Ascending aorta (tissue), 2 donors: ENCODE measurements at places on chromosomes 4 and X. TPM values are rescaled to one million over a fixed set of nuclear protein-coding genes. Genes with fewer than 3 reads are reported as not detected.

The GUCY1B1 gene
- total RNA-seq: 34.9 TPM

DNA sequence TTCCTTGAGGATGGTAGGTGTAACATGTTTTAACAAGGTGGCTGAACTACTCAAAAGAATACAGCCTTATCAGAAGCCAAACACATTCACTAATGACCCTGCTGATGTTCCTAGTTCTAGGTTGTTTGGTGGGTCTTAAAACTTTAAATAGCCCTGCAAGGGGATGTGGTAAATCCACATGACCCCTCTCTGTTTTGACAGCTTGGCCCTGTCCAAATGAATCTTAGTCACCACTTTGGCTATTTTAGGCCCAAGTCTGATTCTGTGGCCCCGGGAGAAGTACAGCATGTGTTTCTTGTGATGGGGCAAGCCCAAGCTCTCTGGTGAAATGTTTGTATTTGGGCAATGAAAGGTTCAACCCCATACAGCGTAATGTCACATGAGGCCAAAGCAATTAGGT, 54.5 kb upstream of the GPR34 start:
- no peaks in the 10 kb centered on the region for H3K36me3 ChIP-seq
- H3K4me3 ChIP-seq: no peak overlapping the region
- no peak for DNase-seq

DNA sequence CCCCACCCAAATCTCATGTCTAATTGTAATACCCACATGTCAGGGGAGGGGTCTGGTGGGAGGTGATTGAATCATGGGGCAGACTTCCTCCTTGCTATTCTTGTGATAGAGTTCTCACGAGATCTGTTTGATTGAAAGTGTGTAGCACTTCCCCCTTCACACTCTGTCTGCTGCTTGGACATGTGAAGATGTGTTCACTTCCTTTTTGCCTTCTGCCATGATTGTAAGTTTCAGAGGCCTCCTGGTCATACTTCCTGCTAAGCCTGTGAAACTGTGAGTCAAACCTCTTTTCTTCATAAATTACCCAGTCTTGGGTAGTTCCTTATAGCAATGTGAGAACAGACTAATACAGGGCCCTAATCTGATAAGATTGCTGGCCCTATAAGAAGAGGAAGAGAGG, 1514.8 kb downstream of the RPA4 start:
- H3K36me3 ChIP-seq: no peaks in the 10 kb centered on the region
- no peaks in the 10 kb centered on the region for H3K4me1 ChIP-seq
- no peak overlapping the region for H3K4me3 ChIP-seq
- H3K27me3 ChIP-seq: no peaks in the 10 kb centered on the region
- no peak for DNase-seq

- H3K27me3 ChIP-seq: no peaks in the 10 kb centered on the region
- no peak for DNase-seq
- no peaks in the 10 kb centered on the region for H3K36me3 ChIP-seq
Observed at GRCh38 chr4:47075262-47075661, 43.9 kb downstream of the GABRB1 start.

GRCh38 chr4:104472766-104473165, 21.9 kb downstream of the CXXC4 start:
- H3K4me1 ChIP-seq: no peaks in the 10 kb centered on the region
- H3K27me3 ChIP-seq: no peaks in the 10 kb centered on the region
- no peaks in the 10 kb centered on the region for H3K36me3 ChIP-seq
- H3K4me3 ChIP-seq: no peak overlapping the region
- no peak overlapping the region for H3K27ac ChIP-seq

- H3K36me3 ChIP-seq: no peaks in the 10 kb centered on the region
- DNase-seq: no peak
- H3K4me1 ChIP-seq: peaks cover 9% of the 10 kb centered on the region
- H3K27me3 ChIP-seq: no peaks in the 10 kb centered on the region
- no peak overlapping the region for H3K27ac ChIP-seq
Observed at GRCh38 chr4:1725521-1725920, 4.2 kb downstream of the TACC3 start.

GRCh38 chr4:70746179-70746839, 24.5 kb downstream of the RUFY3 start:
- no peak overlapping the region for H3K27ac ChIP-seq
- no peaks in the 10 kb centered on the region for H3K27me3 ChIP-seq
- no peak overlapping the region for H3K4me3 ChIP-seq
- no peak for DNase-seq

- H3K27me3 ChIP-seq: no peaks in the 10 kb centered on the region
- H3K36me3 ChIP-seq: no peaks in the 10 kb centered on the region
- H3K4me3 ChIP-seq: no peak overlapping the region
- no peaks in the 10 kb centered on the region for H3K4me1 ChIP-seq
- DNase-seq: no peak
Observed at GRCh38 chrX:120690344-120690743, 60.5 kb upstream of the C1GALT1C1 start.

The TASL gene
- not detected for total RNA-seq

The SLC26A1 gene
- total RNA-seq: not detected

- H3K4me3 ChIP-seq: no peak overlapping the region
- no peak overlapping the region for H3K27ac ChIP-seq
- no peaks in the 10 kb centered on the region for H3K36me3 ChIP-seq
- no peaks in the 10 kb centered on the region for H3K4me1 ChIP-seq
- H3K27me3 ChIP-seq: no peaks in the 10 kb centered on the region
Observed at GRCh38 chr4:14302021-14302420, 674.5 kb upstream of the BOD1L1 start.

The GPC3 gene
- 0.75 TPM for total RNA-seq

DNA sequence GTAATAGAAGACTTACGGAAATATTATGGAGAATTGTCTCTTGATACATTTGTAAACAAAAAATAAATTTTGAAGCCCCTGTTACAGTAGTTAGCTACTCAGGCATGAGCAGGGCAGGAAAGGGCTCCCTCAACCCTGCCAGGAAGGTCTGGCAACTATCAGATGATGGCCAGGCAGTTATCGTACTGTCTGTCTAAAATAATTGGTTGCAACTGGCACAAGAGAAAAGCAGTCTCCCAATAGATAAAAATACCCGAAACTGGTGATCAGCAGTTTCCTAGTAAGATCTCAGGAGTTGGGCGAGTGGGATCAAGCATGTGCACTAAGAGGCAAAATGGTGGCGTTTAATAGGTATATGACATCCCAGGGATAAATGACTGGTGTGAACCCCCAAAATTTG, 1336.3 kb downstream of the C4orf33 start:
- H3K27ac ChIP-seq: no peak overlapping the region
- H3K27me3 ChIP-seq: no peaks in the 10 kb centered on the region
- no peaks in the 10 kb centered on the region for H3K36me3 ChIP-seq
- H3K4me3 ChIP-seq: no peak overlapping the region
- no peaks in the 10 kb centered on the region for H3K4me1 ChIP-seq
- no peak for DNase-seq

The YIPF7 gene
- total RNA-seq: not detected

GRCh38 chr4:134754301-134755019, 552.9 kb upstream of the PABPC4L start:
- no peak for DNase-seq
- no peaks in the 10 kb centered on the region for H3K4me1 ChIP-seq
- H3K27ac ChIP-seq: no peak overlapping the region
- no peaks in the 10 kb centered on the region for H3K36me3 ChIP-seq
- no peak overlapping the region for H3K4me3 ChIP-seq
